Naive thymus-derived CD4-positive, alpha-beta T cell (primary cell): ENCODE measurements at places on chromosomes 2 and 18.

GRCh38 chr18:67281746-67282145 is 234.8 kb downstream of the DSEL start:
- DNase-seq = no peak

DNA sequence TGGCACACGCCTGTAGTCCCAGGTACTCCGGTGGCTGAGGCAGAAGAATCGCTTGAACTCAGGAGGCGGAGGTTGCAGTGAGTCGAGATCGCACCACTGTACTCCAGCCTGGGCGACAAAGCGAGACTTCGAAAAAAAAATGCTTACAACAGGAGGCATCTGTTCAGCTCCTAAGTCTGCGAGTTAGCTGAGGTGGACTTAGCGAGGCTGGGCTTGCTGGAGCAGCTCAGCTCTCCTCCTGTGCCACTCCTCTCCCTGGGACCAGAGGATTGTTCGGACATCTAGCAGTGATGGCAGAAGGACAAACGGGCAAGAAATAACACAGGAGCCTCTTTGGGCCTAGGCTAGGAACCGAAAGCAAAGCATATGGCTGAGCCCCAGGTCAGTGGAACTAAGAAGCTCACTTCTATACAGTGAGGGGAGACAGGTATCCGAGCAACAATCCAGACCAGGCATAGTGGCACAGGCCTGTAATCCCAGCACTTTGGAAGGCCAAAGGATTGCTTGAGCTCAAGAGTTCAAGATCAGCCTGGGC is 260.1 kb downstream of the GLI2 start:
- DNase-seq = no peak

GRCh38 chr18:59767732-59768131 is 70.5 kb upstream of the CCBE1 start:
- no peak for DNase-seq

GRCh38 chr2:241639385-241639784 is 1.9 kb downstream of the ATG4B start:
- no peak for DNase-seq

DNA sequence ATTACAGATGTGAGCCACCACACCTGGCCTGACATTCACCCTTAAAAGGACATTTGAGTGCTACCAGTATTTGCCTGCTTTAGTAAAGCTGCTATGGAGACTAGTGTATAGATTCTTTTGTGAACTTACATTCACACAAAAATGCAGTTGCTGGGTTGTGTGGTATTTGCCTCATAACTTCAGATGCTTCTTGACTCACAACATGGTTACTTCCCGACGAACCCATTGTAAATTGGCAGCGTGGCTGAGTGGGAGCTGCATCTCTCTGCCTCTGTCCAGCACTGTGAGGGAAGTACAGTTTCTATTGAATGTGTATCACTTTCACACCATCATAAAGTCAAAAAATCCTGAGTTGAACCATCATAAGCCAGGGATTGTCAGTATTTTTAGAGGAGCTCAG is 56.9 kb downstream of the RRM2 start:
- DNase-seq = no peak

DNA sequence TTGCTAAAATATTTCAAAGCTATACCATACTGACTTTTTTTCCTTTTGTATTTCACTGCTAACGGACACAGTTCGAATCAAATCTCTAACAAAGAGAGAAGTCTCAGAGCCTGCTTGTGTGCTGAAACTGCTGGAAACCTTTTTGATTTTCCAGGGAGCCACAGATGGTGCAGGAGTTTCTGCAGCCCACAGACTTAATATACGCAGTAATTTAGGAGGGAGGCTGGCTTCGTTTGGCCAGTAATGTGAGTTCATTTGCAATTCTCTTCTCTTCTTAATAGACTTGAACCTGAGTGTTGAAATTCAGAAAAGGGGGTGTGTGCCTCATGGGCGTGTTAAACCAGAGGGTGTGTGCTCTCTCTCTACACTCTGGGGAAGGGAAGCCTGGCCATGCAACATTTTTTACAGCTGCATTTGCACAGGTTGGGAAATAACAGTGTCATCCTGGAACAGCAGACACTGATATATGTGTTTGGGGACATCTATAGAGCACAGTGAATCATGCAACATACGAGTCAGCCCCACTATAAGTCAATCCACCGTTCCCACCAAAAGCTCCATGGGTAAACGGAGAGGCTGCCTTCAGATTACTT is 333.0 kb downstream of the CLIP4 start:
- DNase-seq = no peak
